ENCODE measurements at places on chromosomes 7 and 10.

DNA sequence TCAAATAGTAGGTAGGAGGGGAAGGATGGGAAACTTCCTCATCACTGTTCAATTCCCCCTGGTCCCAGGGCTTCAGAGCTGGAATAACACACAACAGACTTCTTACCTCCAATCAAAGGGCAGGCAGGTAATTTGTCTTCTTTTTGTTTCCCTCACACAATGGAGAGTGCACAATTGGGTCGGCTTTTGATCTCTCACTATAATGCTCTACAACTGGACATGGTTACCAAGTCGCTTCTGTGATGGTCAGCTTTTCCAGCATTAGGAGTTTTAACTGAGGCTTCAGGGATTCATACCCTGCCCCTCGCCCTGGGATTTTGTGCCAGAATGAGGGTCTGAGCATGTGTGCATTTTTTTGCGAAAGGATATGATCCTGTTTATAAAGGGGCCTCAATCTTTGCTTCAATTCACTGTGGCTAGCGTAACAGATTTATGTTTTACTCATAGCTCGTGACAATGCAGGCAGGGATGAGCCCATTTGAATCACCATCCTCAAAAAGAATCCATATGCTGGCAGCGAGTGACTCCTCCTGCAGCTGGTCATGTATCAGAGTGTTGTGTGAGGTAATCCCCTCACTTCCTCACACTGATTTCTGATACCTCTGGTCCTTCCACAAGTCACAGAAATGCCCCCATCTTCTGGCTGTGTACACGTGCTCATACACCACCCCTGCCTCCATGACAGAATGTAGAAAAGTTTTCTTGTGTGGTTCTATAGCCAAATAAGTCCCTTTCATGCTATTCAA, 189.6 kb downstream of the CTTNBP2 start:
- DNase-seq = no peak

GRCh38 chr7:1544896-1545416, 11.0 kb downstream of the TMEM184A start:
- no peak for DNase-seq

GRCh38 chr10:28298951-28299350, 3.9 kb downstream of the MPP7 start:
- DNase-seq = no peak

- DNase-seq = no peak
Observed at GRCh38 chr10:12741360-12741804, 260.1 kb downstream of the CCDC3 start.
